ENCODE measurements at places on chromosomes 6 and 20. TPM values are rescaled to one million over a fixed set of nuclear protein-coding genes. Genes with fewer than 3 reads are reported as not detected.

The PPP1R10 gene
- 47.3 TPM for total RNA-seq

The ADGRF1 gene
- not detected for total RNA-seq

The WFDC5 gene
- total RNA-seq: not detected

The SLC32A1 gene
- not detected for total RNA-seq

The RBM24 gene
- total RNA-seq: 194 TPM

Data from cardiac muscle cell (in vitro differentiated cells and primary cell).